Immature natural killer cell (primary cell): ENCODE measurements at places on chromosomes 5 and 9.

DNA sequence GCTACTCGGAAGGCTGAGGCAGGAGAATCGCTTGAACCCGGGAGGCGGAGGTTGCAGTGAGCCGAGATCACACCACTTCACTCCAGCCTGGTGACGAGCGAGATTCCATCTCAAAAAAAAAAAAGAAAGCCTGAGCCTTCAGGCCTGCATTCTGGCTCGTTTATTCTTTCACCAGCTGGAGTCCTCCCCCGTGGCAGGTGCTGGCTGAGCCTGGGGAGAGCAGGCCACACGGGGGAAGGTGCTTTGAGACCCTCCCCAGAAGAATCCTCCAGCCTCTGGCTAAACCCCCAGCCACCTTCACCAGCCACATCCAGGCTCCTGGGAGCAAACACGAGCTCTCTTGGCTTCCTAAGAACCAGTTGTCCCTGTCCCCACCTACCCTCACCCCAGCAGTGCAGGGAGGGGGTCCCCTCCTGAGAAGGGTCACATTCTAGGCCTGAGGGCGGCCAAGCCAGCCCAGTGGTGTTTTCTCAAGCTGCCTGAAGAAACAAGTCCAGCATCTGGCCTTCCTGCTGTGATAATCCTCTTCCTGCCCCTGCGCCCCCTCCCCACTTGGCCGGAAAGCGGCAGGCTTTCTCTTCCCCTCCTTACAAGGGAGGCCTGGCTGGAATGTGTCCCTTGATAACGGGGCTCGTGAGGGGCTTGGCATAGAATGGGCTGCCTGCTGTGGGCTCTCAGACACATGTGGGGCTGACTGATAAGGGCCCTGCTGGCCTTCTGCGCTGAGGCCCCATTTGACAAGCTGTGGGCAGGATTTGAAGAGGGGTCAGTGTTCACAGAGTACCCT is 41.5 kb downstream of the PLPP7 start:
- DNase-seq: no peak
- peaks cover under 1% of the 10 kb centered on the region for H3K4me1 ChIP-seq
- peaks cover 3% of the 10 kb centered on the region for H3K27me3 ChIP-seq
- H3K4me3 ChIP-seq: no peak overlapping the region

DNA sequence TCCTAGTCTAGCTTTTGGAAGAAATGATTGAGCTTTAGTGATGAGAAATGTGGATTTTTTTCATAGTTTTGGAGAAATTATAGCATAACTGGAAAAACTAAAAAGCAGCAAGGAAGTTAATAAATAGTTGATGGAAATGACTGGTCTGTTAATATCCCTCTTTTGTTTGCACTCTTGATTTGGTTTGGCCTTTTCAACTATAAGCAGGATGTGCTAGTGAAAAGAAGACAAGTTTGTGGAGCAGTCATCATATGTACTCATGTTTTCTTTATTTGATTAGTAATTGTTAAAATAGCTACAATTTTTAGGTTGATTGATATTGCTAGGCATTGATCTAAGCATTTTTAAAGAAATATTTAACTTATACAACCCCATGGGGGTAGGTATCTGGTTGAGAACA is 374.7 kb downstream of the TAF11L14 start:
- H3K27me3 ChIP-seq: no peaks in the 10 kb centered on the region
- H3K4me1 ChIP-seq: no peaks in the 10 kb centered on the region
- H3K4me3 ChIP-seq: no peak overlapping the region
- H3K36me3 ChIP-seq: no peaks in the 10 kb centered on the region
- H3K27ac ChIP-seq: no peak overlapping the region
- no peak for DNase-seq

DNA sequence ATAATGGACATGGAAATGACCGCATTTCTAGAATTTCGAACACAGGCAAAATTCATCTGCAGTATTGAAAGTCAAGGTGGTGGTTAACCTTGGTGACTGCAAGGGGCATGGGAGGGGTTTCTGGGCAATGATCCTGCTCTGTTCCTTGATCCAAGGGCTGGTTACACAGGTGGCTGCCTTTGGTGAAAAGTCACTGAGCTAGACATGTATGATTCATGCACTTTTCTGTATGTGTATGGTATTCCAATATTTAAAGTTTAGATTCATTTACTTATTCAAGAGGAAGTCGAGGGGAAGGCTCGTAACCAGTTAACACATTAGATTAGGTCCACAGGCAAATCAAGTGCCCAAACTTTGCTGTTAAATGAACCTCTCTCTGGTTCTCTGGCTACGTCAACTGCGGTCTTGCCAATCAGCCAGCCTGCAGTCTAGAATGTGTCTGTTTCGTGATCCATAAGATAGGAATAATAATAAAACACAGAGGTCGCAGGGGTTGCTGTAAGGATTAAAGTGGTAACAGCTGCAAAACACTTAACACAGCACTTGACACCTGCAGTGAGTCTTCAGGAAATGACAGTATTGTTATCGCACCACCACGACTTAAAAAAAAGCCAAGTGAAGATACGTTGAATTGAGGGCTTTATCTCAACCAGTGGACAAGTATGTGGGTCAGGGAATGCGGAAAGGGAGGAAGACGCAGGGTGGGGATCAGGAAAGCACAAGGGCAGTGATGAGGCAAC is 92.5 kb downstream of the TLE1 start:
- H3K36me3 ChIP-seq: peaks cover 10% of the 10 kb centered on the region
- peaks cover 66% of the 10 kb centered on the region for H3K4me1 ChIP-seq
- H3K4me3 ChIP-seq: peak overlapping the region; percentile 76
- peak; percentile 78 for DNase-seq

DNA sequence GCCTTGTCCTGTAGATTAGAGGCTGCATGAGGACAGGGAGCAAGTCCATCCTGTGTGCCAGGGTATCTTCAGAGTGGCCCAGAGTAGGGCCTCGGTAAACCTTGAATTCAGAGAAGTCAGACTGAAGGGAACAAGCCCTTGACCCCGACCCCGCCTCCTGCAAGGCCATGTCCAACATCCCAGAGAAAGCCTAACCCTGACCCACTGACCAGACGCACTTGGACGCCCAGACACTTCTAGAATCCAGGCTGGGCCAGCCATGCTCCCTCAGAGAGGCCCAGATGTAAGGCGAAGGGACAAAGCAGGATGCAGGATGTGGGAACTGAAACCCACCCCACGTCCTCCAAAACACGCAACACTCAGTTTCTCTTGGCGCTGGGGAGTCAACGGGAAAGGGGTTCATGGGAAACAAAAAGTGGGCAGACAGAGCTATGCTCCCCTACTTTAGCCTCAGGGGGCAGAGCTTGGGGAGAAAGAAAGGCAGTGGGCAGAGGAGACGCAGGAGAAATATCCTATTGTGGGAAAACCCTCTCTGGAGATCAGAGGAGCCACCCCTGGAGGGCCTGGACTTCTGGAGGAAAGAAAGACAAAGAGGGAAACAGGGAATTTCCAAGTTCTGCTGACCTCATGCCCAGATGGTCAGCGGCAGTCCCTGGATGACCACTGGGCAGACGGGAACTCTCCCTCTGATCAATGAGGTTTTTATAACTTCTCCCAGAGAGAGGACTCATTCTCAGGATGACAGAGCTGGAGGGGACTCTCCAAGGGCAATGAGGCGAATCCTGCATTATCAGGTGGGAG is 13.0 kb downstream of the TNIP1 start:
- no peak for DNase-seq
- H3K4me1 ChIP-seq: peaks cover 65% of the 10 kb centered on the region
- peaks cover 4% of the 10 kb centered on the region for H3K36me3 ChIP-seq

DNA sequence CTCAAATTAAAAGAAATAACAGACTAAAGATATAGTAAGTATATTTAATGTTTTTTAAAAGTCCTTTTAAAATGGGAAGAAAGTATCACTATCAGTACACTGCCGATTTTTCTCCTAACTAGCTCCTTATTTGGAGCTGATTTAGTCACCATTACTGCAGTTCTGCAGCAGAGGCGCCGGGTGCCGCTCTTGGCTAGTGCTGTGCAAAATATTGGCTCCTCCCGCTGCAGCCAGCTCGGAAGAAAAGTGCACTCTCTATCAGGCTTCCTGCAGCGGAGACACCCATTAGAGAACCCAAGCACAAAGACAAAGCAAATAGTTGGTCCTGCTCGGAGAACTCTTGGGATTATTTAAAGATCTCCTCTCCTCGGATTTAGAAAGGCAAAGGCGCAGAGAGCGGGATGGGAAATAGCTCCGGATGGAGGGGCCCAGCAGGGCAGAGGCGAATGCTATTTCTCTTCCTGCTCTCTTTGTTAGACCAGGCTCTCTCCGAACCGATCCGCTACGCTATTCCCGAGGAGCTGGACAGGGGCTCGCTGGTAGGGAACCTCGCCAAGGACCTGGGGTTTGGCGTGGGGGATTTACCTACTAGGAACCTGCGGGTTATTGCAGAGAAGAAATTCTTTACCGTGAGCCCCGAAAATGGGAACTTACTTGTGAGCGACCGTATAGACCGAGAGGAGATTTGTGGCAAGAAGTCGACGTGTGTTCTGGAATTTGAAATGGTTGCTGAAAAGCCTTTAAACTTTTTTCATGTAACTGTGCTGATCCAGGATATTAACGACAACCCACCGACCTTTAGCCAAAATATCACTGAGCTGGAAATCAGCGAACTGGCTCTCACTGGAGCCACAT is at the start of gene PCDHGB3:
TSS of gene PCDHGB3 (plus strand) at position 249 of the 855 bp plus-strand sequence. CDS start at position 402, 153 bp downstream.
- H3K27me3 ChIP-seq: peaks cover 51% of the 10 kb centered on the region
- DNase-seq: no peak
- H3K27ac ChIP-seq: no peak within 1 kb of the TSS
- peaks cover 3% of the 10 kb centered on the region for H3K36me3 ChIP-seq

GRCh38 chr9:125137200-125137599 is 6.1 kb downstream of the SCAI start:
- peaks cover 9% of the 10 kb centered on the region for H3K36me3 ChIP-seq
- no peaks in the 10 kb centered on the region for H3K27me3 ChIP-seq
- no peak overlapping the region for H3K4me3 ChIP-seq
- no peak overlapping the region for H3K27ac ChIP-seq
- DNase-seq: no peak

DNA sequence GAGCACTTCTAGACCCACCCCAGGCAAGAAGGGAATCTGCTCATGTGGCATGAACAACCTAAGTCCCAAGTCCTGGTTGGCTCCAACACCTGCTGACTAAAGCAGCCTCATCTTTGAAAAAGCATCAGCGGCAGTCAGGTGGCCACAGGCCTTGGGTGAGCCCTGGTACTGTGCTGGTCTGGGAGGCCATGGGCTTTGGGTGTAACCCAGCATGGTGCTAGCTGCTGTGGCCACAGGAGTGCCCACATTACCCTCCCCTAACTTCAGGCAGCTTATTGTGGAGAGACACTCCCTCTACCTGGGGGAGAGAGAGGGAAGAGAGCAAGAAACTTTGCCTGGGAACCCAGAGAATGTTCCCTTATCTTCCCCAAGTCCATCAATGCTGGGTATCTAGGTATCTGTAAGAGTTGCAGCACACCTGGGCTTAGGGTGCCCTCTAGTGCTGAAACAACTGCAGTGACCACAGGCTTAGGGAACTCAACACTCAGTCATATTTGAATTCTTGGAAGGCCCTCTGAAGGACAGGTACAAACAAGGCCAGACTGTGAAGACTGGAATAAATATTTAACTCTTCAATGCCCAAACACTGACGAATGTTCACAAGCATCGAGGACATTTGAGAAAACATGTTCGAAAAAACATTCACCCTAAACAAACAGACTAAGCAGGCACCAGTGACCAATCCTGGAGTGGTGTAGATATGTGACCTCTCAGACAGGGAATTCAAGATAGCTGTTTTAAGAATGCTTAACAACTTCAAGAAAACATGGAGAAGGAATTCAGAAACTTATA is 69.9 kb upstream of the OR2K2 start:
- H3K27me3 ChIP-seq: peaks cover 1% of the 10 kb centered on the region
- H3K27ac ChIP-seq: no peak overlapping the region
- DNase-seq: no peak
- peaks cover 75% of the 10 kb centered on the region for H3K36me3 ChIP-seq

DNA sequence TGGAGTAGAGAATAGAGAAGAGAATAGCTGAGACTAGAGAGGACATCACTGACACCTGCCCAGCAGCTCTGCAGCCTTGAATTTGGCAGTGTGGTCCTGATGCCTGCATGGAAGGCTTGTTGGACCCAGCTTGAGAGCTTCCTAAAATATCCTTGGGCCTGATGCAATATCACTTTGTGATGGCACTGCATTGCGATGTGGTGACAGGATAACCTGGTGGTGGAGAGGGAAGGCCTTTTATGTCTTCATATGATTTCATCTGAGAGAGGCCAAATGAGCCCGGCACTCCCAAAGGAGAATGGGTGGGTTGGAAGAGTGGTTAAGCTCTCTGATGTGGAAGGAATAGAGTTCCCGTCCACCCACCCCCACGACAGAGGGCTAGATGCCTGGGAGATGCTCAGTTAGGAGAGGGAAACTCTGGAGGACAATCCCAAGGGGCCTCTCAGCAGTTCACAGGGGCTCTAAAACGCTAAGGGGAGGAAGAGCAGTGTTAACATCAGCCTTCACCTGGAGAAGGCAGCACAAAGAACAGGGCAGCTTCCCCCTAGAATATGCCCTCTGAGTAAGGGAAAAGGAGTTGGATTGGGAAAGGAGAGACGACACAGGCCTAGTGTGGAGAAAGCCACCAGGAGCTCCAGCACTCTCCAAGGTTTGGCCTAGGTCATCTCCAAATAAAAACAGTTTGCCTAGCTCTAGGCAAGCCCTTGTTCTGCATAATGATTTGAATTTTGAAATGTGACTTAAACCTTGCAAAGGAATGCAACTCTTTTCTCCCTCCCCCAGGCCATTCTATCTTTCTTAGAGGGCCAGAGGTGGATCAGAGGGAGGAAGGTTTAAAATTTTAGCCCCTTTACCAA is 99.8 kb upstream of the SSBP2 start:
- H3K4me1 ChIP-seq: peaks cover 26% of the 10 kb centered on the region
- peak overlapping the region; percentile 98 for H3K27ac ChIP-seq
- no peaks in the 10 kb centered on the region for H3K36me3 ChIP-seq
- peak overlapping the region; percentile 99 for H3K4me3 ChIP-seq

GRCh38 chr9:19485193-19485592 is 76.4 kb downstream of the ACER2 start:
- H3K36me3 ChIP-seq: no peaks in the 10 kb centered on the region
- DNase-seq: no peak
- no peaks in the 10 kb centered on the region for H3K4me1 ChIP-seq
- H3K4me3 ChIP-seq: no peak overlapping the region

DNA sequence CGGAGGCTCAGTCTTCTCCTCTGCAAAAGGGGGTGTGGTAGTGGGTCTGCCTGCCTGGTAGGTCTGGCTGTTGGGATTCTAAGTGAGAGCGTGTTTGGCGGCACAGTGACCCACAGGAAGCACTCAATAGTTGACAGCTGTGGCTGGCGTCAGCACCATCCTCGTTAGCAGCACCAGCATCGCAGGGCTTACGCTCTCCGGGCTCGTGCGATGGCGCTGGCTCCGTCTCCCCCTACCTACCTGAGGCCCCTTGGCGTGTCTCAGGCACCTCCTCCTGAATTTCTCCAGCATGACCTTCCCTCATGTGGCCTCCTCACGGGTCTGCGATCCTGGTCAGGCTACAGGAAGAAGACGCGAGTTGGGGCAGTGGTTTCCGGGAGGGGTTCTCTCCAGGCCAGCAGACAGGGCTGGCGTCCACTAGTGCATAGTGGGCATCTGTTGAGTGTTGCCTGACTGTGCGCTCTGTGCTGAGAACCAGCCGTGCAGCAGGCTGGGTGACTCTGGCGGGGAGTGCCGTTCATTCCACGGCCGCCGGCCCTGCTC is 66.9 kb downstream of the HMCN2 start:
- no peak overlapping the region for H3K4me3 ChIP-seq
- no peaks in the 10 kb centered on the region for H3K36me3 ChIP-seq
- no peak overlapping the region for H3K27ac ChIP-seq
- H3K4me1 ChIP-seq: no peaks in the 10 kb centered on the region
- DNase-seq: no peak

GRCh38 chr9:113349445-113350094 is at the start of gene BSPRY:
Gene BSPRY, plus strand, starts transcription at chr9:113349541. Its CDS starts 39 bp downstream, at chr9:113349580.
- peak within 1 kb of the TSS; percentile 85 for H3K27ac ChIP-seq
- peaks cover 19% of the 10 kb centered on the region for H3K4me1 ChIP-seq
- H3K36me3 ChIP-seq: no peaks in the 10 kb centered on the region
- DNase-seq: peak; percentile 50
